NB4 (cell line): ENCODE measurements at places on chromosomes 5 and 9.

- no peak for DNase-seq
Observed at GRCh38 chr5:15283076-15283475, 216.9 kb upstream of the FBXL7 start.

DNA sequence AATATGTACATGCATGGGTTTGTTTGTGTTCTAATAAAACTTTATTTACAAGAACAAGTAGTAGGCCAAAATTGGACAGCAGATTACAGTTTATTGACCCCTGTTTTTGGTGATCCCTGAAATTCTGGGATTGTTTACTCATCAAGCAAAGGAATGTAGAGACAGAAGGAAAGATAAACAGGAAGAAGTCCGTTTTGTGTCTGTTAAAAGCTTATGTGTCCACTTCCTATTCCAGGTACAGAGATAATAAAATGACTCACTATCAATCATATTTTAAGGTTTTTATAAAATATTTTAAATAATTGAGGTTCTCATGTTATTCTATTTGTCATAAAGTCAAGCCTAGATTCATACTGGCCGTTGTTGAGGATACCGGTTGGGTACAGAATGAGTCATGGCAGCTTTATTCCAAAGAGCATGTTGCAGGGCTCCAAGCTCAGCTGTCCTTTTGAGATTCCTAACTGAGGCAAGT lies 214.9 kb upstream of the DAB2 start:
- no peak for DNase-seq

DNA sequence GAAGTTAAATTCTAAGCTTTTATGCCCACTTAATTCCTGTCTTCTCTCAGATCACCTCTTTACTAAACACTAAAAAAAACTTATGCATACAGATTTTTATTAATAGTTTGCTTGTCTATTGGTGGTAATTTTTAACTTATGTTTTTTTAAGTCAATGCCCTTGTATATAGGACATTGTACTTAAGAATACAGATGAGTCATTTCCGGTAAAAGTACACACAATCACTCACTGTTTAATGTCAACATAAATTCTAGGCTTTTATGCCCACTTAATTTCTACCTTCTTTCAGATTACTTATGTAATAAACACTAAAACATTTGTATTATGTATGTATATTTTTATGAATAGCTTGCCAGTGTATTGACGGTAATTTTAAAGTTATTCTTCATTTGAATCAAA lies 872.8 kb upstream of the CDH9 start:
- no peak for DNase-seq

GRCh38 chr9:127140842-127141675 lies 18.6 kb upstream of the ANGPTL2 start:
- DNase-seq = no peak

- DNase-seq = peak; percentile 70
Observed at GRCh38 chr9:120931231-120932085, 4.9 kb upstream of the TRAF1 start.

GRCh38 chr5:180315762-180316212 lies 23.9 kb upstream of the MAPK9 start:
- DNase-seq = peak; percentile 59

- DNase-seq = no peak
Observed at GRCh38 chr9:121813519-121814210, 162.2 kb downstream of the DAB2IP start.

- peak; percentile 73 for DNase-seq
Observed at GRCh38 chr5:159316519-159317383, 13.5 kb downstream of the IL12B start.

GRCh38 chr5:160938532-160938931 lies 86.5 kb upstream of the ATP10B start:
- DNase-seq = peak; percentile 54

- DNase-seq = peak; percentile 12
Observed at GRCh38 chr5:153496835-153497234, 6.4 kb downstream of the GRIA1 start.

- DNase-seq = no peak
Observed at GRCh38 chr5:142934051-142934762, 164.0 kb downstream of the ARHGAP26 start.

DNA sequence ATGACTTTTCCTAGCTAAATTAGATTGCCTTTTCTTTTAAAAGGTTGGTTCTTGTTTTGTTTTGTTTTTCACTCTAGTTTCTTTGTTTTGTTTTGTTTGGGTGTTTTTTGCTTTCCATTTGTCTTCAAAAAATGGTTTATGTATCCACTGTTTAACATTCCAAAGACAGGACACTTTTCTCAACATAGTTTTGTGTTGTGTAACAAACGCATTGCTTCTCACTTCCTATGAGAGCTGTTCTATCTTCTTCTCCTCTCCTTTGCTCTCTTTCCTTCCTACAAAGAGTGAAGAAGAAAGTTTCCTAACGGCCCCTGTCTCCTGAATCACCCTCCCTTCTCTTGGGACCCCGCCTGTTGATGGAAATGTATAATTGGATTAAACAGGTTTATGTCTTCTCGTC lies 539.7 kb downstream of the ACTL7B start:
- DNase-seq = no peak

DNA sequence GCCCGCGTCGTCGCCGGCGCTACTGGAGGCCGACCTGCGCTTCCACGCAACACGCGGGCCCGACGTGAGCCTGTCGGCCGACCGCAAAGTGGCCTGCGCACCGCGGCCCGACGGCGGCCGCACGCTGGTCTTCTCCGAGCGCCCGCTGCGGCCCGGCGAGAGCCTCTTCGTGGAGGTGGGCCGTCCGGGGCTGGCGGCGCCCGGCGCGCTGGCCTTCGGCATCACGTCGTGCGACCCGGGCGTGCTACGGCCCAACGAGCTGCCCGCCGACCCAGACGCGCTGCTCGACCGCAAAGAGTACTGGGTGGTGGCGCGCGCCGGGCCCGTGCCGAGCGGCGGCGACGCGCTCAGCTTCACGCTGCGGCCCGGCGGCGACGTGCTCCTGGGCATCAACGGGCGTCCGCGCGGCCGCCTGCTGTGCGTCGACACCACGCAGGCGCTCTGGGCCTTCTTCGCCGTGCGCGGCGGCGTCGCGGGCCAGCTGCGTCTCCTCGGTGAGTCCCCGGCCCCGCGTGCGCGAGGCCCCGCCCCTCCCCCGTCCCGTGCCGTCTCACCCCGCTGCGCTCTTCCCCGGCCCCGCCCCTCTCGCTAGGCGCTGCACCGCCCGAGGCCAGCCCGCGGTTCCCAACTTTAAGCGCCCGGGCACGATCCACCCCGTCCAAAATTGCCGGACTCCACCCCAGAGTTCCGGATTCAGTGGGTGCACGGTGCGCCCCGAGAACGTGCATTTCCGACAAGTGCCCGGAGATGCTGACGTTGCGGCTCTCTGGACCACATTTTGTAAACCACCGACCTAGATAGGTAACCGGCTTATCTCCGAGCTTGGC lies 42.8 kb downstream of the NEURL1B start:
- no peak for DNase-seq

DNA sequence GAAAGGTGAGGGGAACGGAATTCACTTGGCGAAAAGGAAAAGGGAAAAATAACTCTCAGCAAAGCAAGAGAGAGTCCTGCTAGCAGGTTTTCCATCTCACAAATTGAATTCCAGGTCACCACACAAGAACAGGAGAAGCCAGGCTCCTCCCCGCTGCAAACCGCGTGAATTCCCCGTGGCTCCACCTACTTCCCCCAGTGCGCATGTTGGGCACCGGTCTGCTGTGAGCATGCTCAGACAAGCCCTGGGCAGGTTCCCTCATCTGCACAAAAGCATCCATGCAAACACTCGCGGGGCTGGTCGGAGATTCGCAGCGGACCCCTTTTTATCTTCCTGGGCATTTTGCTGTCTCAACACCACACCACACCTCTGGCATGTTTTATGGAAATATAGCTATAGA lies 58.5 kb upstream of the S1PR3 start:
- DNase-seq = no peak

- DNase-seq = no peak
Observed at GRCh38 chr5:94522117-94522516, 96.3 kb downstream of the KIAA0825 start.

- DNase-seq = no peak
Observed at GRCh38 chr5:18032744-18033143, 398.5 kb downstream of the TAF11L14 start.

DNA sequence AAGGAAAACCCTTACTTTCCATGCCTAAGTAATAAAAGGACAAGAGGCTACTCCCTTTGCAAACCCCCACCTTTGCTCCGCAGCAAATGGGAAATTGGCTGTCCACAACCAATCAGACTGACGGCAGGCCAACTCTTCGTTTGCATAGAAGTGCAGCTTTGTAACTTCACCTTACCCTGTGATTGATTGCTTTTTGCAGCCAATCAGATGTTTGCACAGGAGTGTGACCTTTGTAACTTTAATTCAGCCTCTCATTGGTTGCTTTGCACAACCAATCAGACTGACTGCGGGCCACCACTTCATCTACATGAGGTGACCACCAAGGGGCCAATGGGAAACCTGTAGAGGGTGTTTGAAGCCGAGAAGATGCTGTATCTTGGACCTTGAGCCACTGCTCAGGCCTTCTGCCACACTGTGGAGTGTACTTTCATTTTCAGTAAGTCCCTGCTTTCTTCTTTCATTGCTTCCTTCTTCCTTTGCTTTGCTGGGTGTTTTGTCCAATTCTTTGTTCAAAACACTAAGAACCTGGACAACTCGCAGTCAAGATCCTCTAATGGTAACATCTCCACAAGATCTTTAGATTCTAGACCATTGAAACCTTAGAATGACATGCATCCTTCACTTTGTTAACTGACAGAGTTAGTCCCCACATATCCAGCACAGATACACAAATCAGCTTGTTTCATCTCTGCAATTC lies 51.3 kb upstream of the FREM1 start:
- DNase-seq = no peak

GRCh38 chr5:141641634-141642267 lies 5.0 kb downstream of the RELL2 start:
- DNase-seq = peak; percentile 68

DNA sequence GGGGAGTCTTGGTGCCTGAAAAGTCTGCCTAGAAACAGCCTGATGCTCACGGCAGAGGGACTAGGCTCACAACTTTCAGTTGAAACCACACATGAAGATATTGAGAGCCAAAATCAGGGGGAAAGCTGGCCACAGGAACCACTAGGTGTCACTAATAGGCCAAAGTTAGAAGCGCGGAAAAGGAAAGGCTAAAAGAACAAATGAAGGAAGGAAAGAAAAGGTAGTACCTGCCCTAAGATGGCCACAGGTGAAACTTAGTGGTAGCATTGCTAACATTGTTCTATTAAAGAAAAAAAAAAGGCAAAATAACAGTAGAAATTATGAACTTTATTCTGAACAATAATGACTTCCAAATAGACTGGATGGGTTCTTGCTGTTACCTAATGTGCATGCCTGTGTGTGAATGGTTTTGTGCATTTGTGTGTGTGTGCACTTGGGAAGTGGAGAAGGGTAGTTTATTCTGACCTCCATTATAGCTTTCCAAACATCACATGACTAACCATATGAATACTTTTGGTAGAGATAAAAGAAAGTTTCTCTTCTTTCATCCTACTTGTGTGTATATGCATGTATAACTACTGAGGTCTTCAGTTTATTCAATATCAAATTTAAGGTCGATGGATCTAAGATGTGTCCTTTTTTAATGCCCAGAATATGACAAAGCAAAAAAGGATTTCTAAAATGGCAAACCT lies 2.1 kb upstream of the RFESD start:
- peak; percentile 71 for DNase-seq
